ENCODE measurements at places on chromosomes 4 and X.

DNA sequence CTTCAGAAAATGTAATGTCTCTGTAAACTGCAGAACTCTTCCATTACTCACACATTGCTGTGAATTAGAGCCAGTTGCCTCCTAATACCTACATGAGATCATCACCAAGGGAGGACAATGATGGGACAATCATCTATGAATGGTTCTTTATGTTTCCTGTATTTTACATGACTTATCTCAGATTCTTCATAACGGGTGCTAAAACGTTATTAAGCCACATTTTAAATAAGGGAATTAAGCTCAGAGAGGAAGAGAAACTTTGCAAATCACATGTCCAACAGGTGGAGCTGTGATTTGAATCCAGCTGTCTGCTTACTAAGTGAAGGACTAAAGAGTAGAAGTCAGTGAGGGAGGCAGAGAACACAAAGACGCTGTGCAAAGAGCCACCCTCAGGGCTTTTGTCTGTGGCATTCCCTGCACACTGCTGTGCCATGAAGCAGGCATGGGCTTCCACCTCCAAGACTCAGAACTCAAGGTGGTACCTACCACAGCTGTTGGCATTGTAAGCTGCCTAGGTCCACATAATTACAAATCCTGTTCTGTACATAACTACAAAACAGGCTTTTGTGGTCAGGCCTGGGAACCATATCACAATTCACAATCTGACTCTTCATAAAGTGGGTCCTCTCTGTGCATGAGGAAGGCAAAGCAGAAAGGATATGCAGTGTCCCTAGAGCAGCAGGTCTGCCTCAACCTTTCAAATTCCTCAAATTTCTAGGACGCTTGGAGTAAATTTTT, 12.8 kb downstream of the TBC1D9 start:
- no peak for DNase-seq

- DNase-seq = no peak
These were observed 64.2 kb upstream of the EPGN start for GRCh38 chr4:74244049-74244448.

GRCh38 chrX:13142891-13143290, 98.5 kb upstream of the FAM9C start:
- no peak for DNase-seq

DNA sequence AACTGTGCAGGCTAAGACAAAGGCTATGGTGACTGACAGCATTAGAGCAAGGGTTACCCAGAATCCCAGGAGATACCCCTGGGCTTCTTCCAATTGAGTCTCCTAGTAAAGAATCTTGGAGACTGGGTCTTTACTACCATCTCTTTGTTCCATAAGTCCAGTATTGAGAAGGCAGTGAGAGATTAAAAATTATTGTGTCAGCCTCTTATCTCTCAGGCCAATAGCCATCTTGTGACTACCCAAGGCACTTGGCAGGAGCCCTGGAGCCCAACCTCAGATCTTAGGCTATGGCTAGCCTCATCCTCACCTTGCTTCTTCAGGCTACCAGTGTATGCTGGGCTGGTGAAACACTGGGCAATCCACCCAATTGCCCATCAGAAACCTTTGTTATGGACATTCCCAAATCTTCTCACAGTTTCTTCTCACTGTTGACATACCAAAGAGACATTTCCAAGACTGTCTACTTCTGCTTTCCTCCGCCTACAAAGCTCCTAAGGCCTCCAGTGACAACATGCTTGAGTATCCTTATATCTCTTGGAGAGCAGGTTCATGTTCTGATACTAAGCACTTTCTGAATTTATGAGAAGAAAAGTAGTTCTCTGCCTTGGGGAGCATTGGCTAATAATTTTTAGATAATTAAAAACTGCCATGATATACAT, 76.3 kb upstream of the STIM2 start:
- DNase-seq = no peak

- DNase-seq = no peak
These were observed 506.9 kb upstream of the PCDH10 start for GRCh38 chr4:132642016-132642817.

DNA sequence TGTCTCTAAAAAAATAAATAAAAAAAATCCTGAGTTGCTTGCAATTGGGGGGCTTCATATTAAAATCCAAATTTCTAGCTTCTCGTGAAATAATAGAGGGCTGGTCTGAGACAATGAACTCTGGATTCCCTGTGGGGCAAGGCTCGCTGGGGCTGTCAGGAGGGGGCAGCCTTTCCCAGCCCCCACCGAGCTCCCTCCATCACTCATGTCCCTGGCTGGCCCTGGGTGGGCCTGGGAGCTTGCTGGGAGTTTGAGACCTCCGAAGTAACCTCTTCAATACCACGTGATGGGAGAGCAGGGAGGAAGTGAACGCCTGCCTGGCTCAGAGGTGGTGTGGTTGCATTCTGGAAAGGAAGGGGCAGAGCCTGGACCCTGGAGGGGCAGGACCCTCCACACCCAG, 54.0 kb upstream of the AFAP1 start:
- DNase-seq = no peak

DNA sequence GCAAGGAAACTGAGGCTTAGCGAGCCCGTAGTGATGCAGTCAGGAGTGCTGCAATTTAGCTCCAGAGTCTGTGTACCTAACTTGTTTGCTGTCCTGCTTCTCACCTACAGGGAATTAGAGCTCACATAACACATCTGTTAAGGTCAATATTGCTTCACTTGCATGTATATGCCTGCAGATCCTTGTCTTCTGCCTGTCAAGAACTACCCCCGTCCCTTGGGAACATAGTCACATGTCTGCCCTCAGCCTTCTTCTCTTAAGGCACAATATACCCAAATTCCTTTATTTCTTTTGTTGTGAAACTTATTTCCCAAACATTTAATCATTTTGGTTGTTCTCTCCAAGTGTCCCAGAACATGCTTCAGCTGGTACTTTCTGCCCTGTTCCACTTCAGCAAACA, 103.3 kb upstream of the LEF1 start:
- no peak for DNase-seq

- DNase-seq = no peak
These were observed 21.0 kb upstream of the GEMIN8 start for GRCh38 chrX:14050709-14051108.

- DNase-seq = no peak
These were observed 259.7 kb downstream of the PPARGC1A start for GRCh38 chr4:23630110-23630509.

- no peak for DNase-seq
These were observed 137.9 kb downstream of the FAM13A start for GRCh38 chr4:88919056-88919455.

GRCh38 chrX:24221872-24222271, 72.3 kb downstream of the ZFX start:
- DNase-seq = no peak

DNA sequence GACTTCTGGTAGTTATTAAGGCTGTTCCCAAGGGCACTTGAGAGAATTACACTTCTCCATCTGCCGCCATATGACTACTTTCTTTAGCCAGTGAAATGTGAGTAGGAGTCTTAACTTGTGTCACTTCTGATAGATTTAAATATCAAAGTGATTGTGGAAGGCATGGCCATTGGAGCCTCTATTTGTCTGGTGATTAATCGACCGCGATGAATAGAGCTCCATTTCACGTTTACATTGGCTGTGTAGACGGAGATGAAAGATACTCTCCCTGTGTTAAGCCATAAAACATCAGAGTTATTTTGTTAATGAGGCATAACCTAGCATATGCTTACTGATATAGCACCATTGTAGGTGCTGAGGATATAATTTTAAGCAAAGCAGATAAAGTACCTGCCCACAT, 852.4 kb downstream of the CCSER1 start:
- no peak for DNase-seq

GRCh38 chr4:94722748-94723147, 35.0 kb upstream of the BMPR1B start:
- DNase-seq = no peak

DNA sequence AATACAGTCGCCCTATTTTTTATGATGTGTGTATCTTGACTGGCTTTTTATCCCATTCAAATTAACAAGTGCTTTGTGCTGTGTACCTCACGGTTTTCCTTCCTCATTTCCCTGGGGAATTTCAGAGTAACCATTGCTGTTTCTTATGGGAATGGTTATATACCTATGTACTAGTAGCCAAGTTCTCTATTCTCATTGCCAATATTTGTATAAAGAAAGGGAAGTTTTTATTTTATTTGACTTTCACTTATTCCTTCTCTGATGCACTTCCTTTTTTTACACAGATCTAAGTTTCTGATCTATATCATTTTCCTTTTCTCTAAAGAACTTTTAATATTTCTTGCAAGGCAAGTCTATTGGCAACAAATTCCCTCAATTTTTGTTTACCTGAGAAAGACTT, 181.3 kb downstream of the SOWAHB start:
- DNase-seq = no peak

GRCh38 chr4:101000496-101000895, 346.8 kb downstream of the PPP3CA start:
- no peak for DNase-seq

DNA sequence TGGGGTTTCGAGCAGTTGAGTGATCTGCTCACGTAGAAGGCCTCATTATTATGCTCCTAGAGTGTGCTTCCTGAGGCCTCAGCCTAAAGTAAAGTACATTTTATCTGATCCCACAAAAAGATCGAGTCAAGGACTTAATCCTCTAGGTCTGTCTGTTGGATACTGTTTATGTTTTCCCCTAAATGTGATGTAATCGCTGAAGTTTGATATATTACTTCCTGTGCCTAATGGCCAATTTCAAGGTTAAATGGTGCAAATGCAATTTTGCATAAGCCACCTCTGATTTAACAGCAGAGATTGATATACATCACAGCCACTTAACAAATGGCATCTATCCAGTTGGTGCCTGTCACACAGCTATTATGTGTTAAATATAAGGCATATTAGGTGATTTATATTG, 19.4 kb upstream of the SERTM2 start:
- DNase-seq = no peak

DNA sequence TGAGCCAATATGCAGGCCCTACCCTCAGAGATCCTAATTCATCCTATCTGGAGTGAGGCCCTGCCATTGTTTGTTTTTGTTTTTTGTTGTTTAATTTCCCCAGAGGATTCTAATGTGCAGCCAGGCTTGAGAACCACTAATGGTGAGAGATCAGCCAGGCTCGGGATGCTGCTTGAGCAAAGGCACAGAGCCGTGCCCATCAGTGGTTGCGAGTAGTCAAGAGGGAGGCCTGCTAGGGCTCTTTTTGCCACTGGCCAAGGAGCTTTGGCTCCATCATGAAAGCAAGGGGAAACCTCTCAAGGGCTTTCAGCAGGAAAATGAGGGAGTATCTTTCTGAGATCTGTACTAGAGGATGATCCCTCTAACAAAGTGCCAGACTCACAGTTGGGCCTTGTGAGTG, 2.7 kb downstream of the TCEANC start:
- no peak for DNase-seq

Measured in stimulated activated CD8-positive, alpha-beta memory T cell treated with anti-CD3 and anti-CD28 coated beads, Interleukin-4, amount 100 ng/mL, for 1 hour (primary cell).